ENCODE measurements at places on chromosomes 1 and 21. TPM values are rescaled to one million over a fixed set of nuclear protein-coding genes. Genes with fewer than 3 reads are reported as not detected.
A peak's percentile ranks its signal among the peaks of the same experiment; 100 is the strongest.

Gene SLC44A5
- not detected for total RNA-seq

- no peak for DNase-seq
These were observed 8.2 kb downstream of the SLC19A1 start for GRCh38 chr21:45533846-45534635.

DNA sequence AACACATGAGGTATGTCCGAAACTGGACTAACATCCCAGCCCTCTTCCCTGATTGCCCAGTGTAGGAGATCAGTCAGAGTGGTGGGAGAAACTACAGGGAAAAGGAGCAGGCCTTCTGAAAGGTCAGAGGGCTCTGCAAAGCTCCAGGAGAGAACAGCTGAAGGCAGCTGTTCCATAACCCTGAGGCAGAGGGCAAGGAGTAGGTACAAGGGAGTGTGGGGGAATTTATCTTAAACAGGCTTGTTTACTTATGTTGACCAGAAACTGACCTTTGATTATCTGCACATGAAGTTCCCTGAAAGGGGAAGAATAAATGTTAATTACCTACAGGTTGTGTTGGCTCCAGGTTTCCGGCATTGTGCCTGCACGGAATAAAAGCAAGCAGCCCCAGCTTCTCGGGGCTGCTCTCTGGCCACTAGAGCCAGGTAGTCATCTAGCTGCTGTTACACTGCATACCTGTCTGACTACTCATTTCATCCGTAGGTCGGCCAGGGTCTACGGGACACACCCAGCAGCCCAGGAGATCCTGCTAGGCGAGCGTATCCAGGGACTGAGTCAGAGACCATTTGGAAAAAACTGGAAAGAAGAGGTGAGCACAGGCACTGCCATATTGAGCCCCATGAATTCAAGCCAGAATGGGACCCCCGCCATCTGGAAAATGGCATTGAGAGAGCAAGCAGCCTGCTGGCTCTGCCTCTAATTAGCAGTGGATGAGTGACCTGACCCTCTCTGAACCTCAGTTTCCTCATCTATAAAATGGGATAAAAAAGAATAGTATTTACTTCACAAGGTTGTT is 14.9 kb upstream of the PAQR7 start:
- no peak for DNase-seq

- DNase-seq: no peak
These were observed 2.4 kb downstream of the PAQR7 start for GRCh38 chr1:25873120-25873519.

DNA sequence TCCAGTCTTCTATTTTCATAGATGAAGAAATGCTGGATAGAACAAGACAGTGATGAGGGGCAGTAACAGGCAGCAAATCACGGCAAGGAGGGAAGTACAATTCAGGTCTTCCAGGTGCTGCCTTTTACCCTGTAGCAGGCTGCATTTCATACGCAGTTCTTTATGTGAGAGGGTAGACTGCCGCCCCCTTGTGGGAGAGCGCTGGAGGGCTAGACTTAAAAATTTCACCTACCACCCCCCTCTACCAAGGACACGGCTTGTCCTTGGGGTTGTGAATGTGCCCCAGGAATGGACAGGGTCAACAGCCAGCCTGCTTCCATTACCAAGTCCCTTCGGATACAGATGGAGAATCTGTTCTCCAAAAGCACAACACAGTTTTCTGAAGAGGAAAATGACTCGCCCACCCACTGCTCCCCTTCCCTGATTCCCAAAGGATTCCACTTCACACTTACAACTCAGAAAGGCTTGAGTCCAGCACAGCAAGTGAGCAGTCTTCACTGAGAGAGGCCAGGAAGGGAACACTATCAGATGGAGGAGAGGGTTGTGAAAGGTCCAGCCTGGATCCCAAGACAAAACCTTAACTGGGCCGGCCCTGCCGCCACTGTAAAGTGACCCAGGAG is 7.4 kb downstream of the WDR77 start:
- peak; percentile 38 for DNase-seq

Measured in activated T-helper 2 cell treated with anti-CD3 and anti-CD28 coated beads, Interferon-gamma antibody, Interleukin-2, Interleukin-4, amounts not matched to agents 10 μg/mL and 5 μg/mL and 100 μg/mL, durations not matched to agents 14 hours and 24 hours and 36 hours (primary cell).